GM23338 (cell line): ENCODE measurements at places on chromosomes 7 and 10. TPM values are rescaled to one million over a fixed set of nuclear protein-coding genes. Genes with fewer than 3 reads are reported as not detected.

GRCh38 chr10:52452600-52453493 is 138.8 kb downstream of the DKK1 start:
- no peaks in the 10 kb centered on the region for H3K27me3 ChIP-seq
- H3K4me3 ChIP-seq = no peak overlapping the region
- H3K27ac ChIP-seq = no peak overlapping the region
- DNase-seq = peak; percentile 23

DNA sequence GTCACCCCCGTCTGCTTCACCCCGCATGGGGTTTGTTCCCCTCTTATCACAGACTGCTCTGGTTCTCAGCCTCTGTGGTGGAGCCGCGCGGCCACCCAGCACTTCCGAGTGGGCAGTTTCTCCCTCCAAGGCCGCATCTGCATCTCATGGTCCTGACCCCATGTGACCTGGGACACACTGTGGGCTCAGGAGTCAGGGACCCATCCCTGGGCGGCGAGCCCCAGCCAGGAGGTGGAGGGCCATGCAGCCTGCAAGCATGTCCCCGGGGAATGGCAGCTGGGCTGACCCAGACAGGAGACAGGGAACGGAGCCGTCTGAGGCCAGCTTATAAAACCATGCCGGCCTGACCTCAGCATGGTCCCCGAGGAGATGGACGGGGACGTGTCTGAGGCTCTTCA is 25.2 kb upstream of the TTYH3 start:
- DNase-seq = no peak
- no peaks in the 10 kb centered on the region for H3K36me3 ChIP-seq
- no peaks in the 10 kb centered on the region for H3K4me1 ChIP-seq
- no peak overlapping the region for H3K27ac ChIP-seq

DNA sequence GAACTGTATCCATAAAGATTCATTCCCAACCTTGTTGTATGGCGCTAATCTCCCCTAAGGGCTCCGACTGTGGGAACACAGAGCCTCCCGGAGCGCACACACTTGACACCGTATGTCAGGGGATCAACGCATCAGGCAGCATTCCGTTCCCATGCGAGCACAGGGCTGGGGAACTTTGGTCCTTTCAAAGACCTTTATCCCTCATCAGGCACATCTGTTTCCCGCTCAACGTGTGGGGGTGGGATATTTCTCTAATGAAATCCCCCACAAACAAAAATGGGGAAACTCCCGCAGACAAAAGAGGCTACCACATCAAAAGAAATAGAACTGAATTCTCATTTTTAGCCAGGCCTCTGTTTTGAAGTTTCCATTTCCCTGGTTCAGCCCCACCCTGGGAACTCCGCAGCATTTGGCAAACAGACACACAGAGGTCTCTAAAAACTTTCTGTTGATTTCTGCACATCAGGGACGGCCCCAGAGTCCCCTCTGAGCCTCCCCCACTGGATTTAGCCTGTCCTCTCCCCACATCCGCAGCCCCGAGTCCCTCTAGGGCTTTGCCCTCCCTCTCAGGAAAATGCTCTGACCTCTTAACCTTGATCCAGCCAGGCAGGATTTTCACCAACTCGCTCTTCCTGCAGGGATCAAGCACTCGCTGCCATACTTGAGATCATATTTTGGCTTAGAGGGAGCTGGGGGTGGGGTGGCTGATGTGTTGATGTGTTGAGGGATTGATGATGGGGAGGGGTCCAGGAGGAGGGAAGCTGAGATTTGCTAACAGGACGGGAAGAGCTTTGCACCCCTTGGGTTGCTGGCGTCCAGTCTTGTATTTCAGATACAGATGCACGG is 6.6 kb downstream of the CPA5 start:
- H3K4me3 ChIP-seq = no peak overlapping the region
- no peaks in the 10 kb centered on the region for H3K27me3 ChIP-seq
- no peaks in the 10 kb centered on the region for H3K36me3 ChIP-seq

- no peak overlapping the region for H3K4me3 ChIP-seq
- DNase-seq = no peak
- no peaks in the 10 kb centered on the region for H3K36me3 ChIP-seq
- H3K27ac ChIP-seq = no peak overlapping the region
- H3K4me1 ChIP-seq = peaks cover 23% of the 10 kb centered on the region; the same call in 1 of the 2 replicates
Observed at GRCh38 chr10:4867109-4867519, 41.1 kb downstream of the AKR1E2 start.

DNA sequence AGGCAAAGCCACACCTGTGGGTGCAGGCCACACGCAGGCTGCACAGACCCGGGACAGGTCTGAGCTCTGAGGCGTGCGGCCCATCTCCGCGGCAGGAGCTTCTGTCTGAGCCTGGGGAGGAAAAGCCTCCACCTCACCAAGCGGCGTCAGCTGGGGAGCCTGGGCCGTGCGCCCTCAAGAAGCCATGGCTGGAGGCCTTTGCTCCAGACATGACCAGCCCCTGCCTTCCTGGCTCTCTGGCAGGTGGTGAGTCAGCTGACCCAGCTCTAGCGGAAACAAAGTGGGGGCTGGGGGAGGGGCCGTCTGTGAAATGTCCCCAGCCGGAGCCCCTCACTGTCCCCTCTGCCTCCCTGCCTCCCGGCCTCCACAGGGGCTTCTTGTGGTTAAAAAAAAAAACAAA is 12.5 kb downstream of the GPER1 start:
- DNase-seq = no peak
- no peak overlapping the region for H3K27ac ChIP-seq
- no peaks in the 10 kb centered on the region for H3K27me3 ChIP-seq
- H3K4me3 ChIP-seq = no peak overlapping the region
- no peaks in the 10 kb centered on the region for H3K4me1 ChIP-seq

GRCh38 chr10:110175406-110175805 is 32.0 kb upstream of the MXI1 start:
- no peak for DNase-seq
- H3K4me3 ChIP-seq = 0 out of 2 replicates have a peak overlapping the region, but pooled peaks have one; percentile 46
- H3K27ac ChIP-seq = no peak overlapping the region
- H3K4me1 ChIP-seq = peaks cover 41% of the 10 kb centered on the region
- peaks cover 85% of the 10 kb centered on the region for H3K27me3 ChIP-seq
- H3K36me3 ChIP-seq = no peaks in the 10 kb centered on the region

DNA sequence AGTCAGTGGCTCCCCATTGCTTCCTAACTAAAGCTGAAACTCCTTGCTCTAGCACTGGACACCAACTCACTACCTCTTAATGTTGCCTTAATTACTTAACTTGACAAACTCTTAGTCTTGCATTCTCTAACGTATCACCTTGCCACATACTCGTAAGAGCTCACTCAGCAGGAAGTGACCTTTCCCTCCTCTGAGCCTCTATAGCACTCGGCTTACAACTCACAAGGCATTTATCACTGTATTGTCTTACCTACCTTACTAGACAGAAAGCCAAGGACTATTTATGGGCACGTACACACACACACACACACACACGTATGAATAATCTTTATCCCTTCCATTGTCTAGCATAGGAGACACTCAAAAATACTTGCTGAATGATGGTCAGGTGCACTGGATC is 21.2 kb downstream of the CEP41 start:
- H3K27ac ChIP-seq = no peak overlapping the region
- peak; percentile 15 for DNase-seq
- no peaks in the 10 kb centered on the region for H3K36me3 ChIP-seq
- H3K4me3 ChIP-seq = no peak overlapping the region
- H3K27me3 ChIP-seq = no peaks in the 10 kb centered on the region

GRCh38 chr10:90998733-90999511 is 78.0 kb upstream of the ANKRD1 start:
- H3K27me3 ChIP-seq = 0 out of 2 replicates have a peak, but pooled peaks cover 4% of the 10 kb centered on the region
- no peaks in the 10 kb centered on the region for H3K36me3 ChIP-seq
- no peak overlapping the region for H3K4me3 ChIP-seq

GRCh38 chr7:38232502-38233366 is 40.7 kb downstream of the TARP start:
- H3K36me3 ChIP-seq = no peaks in the 10 kb centered on the region; the same call in none of the 2 replicates
- no peak overlapping the region for H3K27ac ChIP-seq
- H3K4me3 ChIP-seq = no peak overlapping the region

GRCh38 chr10:51035344-51035743 is 38.9 kb upstream of the PRKG1 start:
- peaks cover 33% of the 10 kb centered on the region for H3K4me1 ChIP-seq
- no peak overlapping the region for H3K4me3 ChIP-seq
- DNase-seq = peak; percentile 42
- H3K36me3 ChIP-seq = no peaks in the 10 kb centered on the region
- no peaks in the 10 kb centered on the region for H3K27me3 ChIP-seq
- H3K27ac ChIP-seq = no peak overlapping the region

The CYP26C1 gene
- polyA plus RNA-seq = not detected in 2 replicates

The KCNH2 gene
- 2.6 and 2.9 TPM in 2 replicates for polyA plus RNA-seq
